H4 (cell line): ENCODE measurements at places on chromosomes 7 and 10.

- peak; percentile 36 for DNase-seq
These were observed 27.8 kb downstream of the CAV1 start for GRCh38 chr7:116552602-116553001.

- peak; percentile 41 for DNase-seq
These were observed 418.9 kb downstream of the MDFIC start for GRCh38 chr7:115340828-115341227.

DNA sequence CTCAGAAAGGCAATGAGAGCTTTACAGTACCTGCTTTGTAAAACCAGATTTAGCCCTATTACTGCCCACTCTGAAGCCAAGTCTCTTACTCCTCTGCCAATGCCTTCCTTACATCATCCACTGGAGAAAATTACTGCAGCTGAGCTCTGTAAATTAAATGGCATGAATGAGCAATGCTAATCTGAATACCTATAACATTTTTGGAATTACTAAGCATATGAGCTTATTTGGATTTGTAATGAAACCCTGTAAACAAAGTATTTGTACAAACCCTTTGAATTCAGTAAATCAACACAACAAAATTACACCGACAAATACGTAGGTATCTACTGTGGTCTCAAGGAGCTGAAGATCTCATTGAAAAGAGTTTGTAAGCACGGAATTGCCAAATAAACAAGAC is 12.1 kb upstream of the CCNY start:
- DNase-seq, result no peak

GRCh38 chr10:98361131-98362025 is 53.6 kb downstream of the PYROXD2 start:
- peak; percentile 95 for DNase-seq

- no peak for DNase-seq
These were observed 111.8 kb downstream of the MAPK8 start for GRCh38 chr10:48418189-48418788.

GRCh38 chr10:127757033-127757432 is 20.0 kb downstream of the FOXI2 start:
- DNase-seq, result no peak

GRCh38 chr10:5090551-5090950 is 3.7 kb upstream of the AKR1C3 start:
- no peak for DNase-seq

DNA sequence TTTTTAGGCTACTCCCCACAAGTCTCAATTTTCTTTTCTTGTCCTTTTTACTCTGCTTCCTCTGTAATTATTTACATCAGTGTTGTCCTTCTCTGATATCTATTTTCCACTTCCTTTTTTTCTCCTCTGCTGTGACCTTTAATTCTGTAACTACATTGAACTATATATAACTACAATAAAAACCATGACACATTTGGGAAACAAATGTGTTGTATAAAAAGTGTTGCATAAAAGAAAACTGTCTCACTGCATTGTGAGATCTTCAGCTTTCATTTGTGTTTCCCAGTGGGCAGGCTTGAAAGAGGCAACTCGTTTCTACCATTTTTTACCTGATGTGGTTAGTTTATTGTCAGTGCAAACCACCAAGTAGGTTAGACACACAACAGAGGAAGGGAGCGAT is 483.9 kb upstream of the NRP1 start:
- no peak for DNase-seq

- peak; percentile 22 for DNase-seq
These were observed 129.6 kb upstream of the MKLN1 start for GRCh38 chr7:131197920-131198615.

- no peak for DNase-seq
These were observed 57.3 kb upstream of the FGFR2 start for GRCh38 chr10:121655254-121656144.

GRCh38 chr10:60541451-60541850 is 151.8 kb upstream of the ANK3 start:
- DNase-seq, result no peak

DNA sequence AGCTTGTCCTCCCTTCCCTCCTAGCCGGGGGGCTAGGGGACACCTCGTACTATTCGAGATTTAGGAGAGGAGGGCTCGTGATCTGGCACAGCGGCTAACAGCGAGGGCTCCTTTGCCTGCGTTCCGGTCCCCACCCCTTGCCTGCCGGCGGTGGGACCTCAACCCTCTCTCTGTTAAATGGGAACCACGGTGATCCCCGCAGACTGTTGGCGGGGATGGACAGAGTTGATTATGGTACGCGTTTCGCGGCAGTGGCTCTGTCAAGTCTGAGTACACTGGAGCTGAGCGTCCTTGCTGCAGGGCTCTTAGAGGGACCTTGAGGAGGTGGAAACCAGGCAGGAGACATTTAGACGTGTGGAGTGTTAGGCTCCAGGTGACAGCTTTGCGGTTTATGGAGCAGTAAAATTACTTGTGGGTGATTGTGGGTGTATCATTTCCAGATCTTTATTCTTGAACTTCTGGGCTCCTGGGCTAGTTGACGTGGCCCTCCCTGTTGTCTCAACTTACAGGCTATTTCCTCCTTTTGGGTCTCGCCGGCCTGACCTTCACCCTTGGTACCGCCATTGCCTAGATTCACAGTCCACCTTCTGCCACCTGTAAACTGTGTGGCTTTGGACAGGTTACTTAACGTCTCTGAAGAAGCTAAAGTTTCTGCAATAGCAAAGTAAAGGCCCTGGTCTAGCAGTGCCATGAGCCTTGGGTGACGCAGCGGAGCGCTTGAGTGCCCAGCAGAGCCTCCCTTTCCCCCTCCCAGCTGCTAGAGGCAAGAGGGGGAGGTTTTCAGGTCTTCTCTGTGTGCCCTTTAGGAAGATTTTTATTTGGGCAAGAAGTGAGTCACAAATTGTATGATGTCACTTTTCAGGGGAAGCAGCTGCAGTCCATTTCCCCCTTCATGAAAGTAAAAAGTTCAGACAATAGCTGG is 739 bp downstream of the CASP7 start:
- DNase-seq, result peak; percentile 61

DNA sequence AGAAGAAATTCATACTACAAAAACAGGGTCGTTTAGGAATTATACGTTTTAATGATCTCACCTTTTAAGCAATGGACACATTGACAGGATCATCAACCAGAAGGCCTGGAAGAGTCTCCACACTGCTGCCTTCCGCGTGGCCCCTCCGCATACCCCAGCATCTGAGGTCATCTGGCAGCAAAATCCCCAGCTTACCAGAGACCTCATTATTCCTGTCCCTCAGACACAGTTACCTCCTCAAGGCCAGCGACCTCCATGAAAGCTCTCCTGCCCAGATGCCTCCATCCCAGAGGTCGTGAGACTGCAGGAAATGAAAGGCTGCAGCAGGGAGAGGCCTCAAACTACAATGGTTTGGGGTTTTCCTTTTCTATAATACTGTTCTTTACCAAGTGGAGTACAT is 14.8 kb upstream of the GSAP start:
- DNase-seq, result no peak

DNA sequence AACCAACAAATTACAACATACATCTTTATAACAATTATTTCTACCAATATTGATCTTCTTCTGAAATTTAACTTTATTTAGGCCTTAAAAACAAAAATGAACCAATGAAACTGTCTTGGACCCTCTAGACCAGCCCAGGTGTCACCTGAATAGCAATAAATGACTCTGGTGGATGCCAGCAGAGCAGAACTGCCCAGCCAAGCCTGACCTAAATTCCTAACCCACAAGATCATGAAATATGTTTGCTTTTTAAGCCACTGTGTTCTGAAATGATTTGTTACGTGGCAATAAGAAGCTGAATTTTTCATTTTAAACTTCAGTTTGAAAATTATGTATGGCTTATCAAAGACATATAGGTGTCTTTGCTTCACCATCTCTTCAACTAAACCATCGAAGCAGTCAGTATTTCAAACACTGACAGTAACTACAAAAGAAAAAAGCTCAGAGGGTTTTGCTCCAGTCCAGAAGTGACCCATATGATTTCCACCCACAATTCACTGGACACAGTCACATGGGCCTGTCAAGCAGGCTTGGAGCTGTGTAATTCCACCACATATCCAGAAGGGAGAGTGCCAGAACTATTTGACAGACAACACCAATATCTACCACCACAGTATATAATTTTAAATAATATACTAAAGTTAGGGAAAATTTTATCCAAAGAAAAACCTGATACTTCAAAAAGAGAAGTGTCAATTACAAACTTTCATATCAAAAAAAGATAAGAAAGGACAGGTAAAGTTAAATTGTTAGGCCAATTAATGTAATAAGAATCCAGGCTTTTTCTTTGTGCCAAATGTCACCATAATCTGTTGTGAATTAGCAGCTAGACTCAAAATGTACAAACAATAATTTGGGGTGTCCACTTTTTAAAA is 94.5 kb downstream of the KMT2C start:
- DNase-seq, result peak; percentile 55

- DNase-seq, result peak; percentile 14
These were observed 843.6 kb upstream of the POT1 start for GRCh38 chr7:125773113-125773785.

DNA sequence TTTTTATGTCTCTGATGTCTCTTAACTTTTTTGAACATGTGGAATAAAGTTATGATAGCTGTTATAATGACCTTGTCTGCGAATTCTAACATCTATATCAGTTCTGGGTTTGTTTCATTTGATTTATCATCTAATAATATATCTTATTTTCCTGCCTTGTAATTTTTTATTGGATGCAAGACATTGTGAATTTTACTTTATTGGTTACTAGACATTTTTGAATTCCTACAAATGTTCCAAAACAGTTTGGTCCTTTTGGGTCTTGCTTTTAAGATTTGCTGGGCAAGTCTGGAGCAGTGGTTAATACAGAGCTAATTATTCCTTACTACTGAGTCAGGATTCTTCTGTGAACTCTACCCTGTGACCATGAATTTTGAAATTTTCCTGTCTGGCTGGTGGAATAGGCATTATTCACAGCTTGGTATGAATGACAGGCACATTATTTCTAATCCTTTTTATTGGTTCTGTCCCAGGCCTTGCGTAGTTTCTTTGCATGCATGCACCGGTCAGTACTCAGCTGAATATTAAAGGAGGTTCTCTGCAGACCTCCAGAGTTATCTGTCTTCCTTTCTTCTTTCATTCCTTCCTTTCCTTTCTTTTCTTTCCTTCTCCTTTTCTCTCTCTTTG is 9.0 kb downstream of the CUTC start:
- DNase-seq, result no peak

DNA sequence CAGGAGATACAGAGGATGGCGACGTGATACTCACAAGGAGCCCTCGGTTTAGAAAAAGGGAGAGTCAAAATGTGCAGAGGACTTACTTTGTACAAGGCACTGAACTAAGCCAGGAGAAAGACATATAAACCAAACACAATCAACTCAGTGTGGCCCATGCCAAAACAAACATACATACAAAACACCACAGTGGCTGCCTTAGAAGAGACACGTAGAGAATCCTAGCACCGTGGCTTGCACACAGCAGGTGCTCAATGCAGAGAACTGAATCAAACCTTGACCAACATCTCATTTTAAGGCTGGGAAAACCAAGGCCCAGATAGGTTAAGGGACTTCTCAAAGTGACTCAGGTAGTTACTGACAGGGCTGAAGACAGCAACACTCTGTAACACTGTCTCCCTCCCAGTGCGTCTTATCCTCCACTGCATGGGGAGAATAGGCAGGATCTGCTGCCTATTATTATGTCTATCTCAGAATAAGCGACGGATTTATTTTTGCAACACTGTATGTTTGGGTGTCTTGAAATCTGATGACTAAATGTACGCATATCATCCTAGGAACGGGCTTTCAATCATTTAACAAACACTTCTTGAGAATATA is 11.0 kb downstream of the SORBS1 start:
- DNase-seq, result no peak

DNA sequence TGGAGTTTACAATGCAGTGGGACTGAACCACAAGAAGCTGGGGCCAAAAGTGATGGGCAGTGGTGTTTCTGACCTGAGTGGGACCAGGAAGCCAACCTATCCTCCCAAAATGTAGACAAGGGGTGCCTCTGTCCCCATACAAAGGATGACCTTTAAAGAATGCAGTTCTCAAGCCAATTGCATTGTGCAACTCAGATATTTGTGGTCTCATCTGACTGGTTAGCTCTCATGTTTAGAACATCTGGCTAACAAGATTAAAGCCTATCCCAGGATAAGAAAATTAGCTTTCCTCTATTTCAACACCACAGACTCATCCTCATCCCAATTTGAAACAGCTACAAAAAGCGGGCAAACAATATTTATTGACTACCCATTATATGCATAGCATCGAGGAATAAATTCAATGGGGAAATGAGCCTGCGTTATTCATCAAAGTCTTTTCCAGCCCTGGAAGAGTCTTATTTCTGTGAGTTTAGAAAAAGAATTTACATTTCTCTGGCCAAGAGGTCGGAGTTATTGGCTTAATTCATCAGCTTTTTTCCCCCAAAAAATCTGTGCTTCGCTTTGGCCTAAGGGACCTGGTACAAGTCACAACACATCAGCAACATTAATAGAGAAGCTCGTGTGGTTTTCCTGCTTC is 26.7 kb downstream of the ELMO1 start:
- no peak for DNase-seq

DNA sequence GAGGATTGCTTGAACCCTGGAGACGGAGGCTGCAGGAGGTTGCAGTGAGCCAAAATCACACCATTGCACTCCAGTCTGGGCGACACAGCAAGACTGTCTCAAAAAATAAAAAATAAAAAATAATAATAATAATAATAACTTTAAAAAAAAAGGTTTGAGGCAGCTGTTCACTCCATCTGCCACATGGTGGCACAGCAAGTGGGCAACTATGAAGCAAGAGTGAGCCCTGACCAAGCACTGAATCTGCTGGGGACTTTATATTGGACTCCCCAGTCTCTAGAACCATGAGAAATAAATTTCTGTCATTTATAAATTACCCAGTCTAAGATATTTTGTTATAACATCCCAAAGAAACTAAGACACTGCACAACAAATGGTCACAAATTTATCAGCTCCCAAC is 14.6 kb upstream of the BRI3 start:
- no peak for DNase-seq

DNA sequence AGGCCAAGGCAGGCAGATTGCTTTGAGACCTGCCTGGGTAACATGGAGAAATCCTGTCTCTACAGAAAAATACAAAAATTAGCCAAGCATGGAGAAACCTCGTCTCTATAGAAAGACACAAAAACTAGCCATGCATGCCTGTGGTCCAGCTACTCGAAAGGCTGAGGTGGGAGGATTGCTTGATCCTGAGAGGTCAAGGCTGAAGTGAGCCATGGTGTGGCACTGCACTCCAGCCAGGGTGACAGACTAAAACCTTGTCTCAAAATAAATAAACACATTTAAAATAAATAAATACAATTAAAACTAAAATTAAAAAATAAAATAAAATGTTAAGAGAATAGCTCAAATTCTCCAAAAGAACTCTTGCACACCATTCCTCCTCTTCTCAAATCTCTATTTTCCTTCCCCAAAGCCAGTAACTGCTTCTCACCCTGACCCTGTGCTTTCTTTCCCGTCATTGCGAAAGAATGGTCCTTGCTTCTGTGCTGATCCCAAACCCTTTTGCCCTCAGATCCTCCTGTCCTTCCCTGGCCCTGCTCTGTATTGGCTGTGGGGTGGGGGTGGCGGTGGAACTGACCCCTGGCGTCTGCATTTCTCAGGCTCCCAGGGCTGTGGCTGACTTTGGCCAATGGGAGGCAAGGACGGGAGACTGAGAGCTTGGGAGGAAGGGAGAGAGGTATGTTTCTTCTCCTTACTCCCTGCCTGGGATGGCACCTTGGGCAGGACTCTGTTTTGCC is 12.4 kb downstream of the SRGN start:
- no peak for DNase-seq

- DNase-seq, result no peak
These were observed 69.5 kb upstream of the ZNF92 start for GRCh38 chr7:65304175-65304574.
